ENCODE measurements at places on chromosomes 12 and 14.

DNA sequence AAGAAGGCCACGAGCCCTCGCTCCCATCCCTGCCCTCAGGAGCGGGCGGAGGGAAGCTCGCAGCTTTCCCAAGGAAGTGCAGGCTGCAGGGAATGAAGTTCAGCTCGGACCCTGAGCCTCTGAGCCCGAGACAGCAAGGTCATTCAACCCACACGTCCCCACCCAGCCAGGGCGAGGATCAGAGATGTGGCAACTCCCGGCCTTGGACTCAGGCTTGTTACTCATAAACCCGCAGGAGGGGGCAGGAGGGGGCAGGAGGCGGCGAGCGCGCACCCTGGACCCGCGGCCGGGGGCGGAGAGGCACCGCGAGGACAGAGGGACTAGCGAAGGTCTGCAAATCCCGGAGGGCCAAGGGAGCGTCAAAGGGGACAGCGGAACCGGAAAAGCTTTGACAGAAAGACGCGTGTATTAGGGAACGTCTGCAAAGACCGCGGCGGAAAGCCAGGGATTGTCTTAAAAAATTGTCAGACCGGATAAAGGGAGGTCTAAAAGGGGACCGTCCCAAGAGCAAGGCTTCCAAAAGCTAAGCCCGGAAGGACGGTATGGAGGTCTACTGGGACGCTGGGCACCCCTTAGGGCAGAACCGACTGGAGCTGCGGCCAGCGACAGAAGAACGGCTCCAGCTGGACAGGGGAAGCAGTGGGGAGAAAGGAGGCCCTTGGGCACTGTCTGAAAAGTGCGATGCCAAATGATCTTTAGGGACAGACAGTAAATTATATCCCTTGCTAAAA, 611 bp upstream of the DCAF11 start:
- DNase-seq, result peak; percentile 43

GRCh38 chr14:95163132-95163531, 5.8 kb upstream of the DICER1 start:
- no peak for DNase-seq

DNA sequence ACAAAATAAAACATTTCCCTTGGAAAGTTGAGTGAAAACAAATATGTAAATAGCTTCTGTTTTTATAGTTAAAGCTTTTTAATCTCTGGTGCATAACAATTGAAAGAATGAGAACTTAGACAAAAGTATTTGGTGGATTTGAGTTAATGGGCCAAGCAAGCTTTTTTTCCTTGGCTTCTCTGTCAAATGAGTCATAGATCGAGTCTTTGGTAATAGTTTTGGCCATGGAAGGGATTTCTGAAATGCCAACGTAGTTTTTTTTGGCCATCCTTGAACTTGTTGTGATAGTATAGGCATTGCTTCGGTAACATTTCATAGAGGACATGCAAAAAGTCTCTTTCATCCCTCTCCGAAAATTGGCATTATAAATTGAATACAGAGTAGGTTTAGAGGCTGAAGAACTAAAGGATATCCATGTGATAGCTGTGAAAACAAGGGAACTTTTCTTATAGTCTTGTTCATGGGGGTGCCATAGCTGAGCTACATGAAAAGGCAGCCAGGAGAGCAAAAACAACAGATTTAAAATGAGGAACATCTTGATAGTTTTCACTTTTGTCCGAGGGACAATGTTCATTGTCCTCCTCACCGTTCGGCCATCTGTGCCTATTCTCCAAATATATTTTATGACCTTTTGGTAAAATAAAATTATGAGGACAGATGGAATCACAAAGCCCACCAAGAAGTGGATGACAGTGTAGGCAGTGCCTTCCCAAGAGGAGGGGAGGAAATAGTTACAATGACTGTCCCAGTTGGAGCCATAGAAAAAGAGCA, 34.7 kb downstream of the GPR19 start:
- no peak for DNase-seq

DNA sequence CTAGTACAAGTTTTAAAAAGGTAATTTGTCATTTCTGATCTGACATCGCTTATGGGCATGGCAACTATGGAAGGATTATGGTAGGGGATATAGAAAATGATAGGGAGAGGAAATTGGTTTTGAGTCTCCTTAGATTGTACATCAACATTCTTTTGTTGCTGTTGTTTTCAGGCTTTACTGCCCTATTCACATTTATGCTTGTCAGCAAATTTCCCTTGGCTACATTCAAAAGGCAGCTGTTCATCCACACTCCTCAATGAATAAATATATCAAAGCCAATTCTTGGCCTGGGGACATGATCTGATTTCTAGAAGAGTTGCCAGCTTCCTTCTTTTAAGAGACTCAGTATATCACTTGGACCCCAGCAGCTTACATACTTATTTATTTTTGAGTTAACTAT, 283.4 kb downstream of the CEP128 start:
- no peak for DNase-seq
